ENCODE measurements at places on chromosomes 12 and 14. TPM values are rescaled to one million over a fixed set of nuclear protein-coding genes. Genes with fewer than 3 reads are reported as not detected.

The TPPP2 gene
- polyA plus RNA-seq: 4.2 TPM

DNA sequence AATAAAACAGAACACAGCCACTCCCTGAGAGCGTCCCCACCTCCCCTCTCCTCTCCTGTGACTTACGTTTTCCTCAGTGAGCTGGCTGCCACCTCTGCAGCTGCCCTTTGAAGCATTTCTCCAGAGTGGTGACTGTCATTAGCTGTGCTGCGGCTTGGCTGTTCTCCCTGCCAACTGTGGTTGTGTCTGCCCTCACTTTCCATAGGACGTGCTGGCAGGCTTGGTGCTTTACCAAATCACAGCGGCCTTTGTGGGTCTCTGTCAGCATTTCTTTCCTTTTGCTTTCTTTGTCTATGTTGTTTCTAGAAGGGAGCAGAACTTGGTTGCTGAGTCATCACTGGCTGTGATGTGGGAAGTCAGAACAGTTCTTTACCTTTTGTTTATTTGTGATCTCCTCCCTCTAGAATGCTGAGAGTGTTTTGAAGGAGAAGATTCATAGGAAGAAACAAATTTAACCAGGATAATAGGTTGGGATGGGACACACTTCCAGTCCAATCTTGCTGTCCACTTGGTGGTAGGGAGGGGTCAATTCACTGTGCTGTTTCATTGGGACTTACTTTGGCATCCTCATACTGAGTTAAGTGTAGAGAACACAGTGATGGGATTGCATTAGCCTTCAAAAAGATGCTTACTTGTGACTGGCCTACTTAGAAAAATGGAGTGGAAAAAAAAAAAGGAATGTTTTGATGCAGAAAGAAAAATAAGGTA is 88.2 kb downstream of the TMX1 start:
- DNase-seq: no peak

The TSPAN11 gene
- polyA plus RNA-seq: 5.9 TPM

- no peak for DNase-seq
Observed at GRCh38 chr14:105047283-105048016, 17.8 kb downstream of the GPR132 start.

GRCh38 chr14:74649673-74650072 is 37.6 kb upstream of the LTBP2 start:
- DNase-seq: no peak

GRCh38 chr12:3720772-3721171 is 32.1 kb downstream of the CRACR2A start:
- DNase-seq: no peak

The SIX1 gene
- polyA plus RNA-seq: 8.4 TPM
